Lung (tissue), 17 donors: ENCODE measurements at places on chromosomes 3 and 15.
A peak's percentile ranks its signal among the peaks of the same experiment; 100 is the strongest.

GRCh38 chr3:34408088-34408487 is 609.7 kb downstream of the PDCD6IP start:
- DNase-seq, result no peak

DNA sequence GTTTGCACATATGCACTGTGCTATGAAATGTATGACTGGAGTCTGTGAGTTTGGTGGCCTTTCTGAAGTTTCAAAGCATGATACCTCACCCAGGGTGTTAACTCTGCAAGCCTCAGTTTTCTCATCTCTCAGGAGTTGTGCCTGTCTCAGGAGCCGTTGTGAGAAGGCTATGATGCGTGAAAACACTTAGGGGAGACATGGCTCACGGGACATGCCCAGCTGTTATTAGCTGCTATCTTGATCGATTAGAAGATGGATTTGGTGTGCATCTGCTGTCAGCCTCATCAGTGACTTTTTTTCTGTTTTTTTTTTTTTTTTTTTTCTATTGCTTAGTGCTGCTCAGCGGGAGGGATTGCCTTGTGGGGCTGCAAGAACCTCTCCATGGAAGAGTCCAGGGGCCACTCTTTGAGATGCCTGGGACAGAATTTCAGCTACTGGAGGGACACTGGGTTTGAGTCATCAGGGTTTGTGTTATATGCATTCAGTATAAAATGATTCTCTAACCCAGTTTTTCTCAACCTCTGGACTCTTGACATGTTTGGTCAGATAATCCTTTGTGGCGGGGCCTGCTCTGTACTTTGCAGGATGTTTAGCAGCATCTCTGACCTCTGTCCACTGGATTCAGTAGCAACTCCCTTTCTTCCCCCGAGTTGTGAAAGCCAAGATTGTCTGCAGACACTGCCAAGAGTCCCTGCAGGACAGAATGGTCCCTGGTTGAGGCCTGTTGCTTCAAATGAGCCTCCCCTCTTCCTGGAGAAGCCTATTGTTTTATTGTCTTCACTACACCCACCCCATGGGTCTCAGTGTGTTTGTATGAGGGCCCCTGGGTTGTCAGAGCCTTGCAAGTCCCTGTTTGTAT is 181.4 kb downstream of the CACNA2D3 start:
- DNase-seq, result peak; percentile 37

DNA sequence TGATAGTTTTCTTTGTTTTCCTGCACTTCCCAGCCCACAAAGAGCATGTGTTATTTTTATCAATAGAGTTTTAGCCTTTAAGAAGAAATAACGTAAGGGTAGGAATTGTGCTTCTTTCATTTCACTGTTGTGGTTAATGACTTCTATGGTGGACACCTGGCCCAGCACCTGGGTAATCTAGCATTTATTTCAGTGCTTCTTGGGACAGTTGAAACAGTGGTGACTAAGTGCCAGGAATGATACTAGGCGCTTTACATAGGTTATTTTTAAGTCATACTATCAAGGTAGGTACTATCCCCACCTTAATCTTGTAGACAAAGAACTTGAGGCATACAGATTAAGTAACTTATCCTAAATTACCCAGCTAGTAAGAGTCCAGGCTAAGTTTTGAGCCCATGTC is 243.8 kb downstream of the SOX2 start:
- DNase-seq, result no peak

DNA sequence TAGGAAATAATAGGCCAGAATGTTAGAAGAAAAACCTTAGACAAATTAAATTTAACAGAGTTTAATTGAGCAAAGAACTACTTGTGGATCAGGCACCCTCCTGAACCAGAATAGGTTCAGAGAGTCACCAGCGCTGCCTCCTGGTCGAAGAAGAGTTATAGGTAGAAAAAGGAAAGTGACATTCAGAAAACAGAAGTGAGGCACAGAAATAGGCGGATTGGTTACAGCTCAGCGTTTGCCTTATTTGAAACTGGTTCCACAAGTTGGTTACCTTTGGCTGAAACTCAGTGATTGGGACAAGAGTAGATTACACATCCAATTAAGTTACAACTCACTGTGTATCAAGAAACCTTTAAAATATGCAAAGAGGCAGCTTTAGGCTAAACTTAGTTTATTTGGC is 4.4 kb downstream of the AADAC start:
- DNase-seq, result no peak

DNA sequence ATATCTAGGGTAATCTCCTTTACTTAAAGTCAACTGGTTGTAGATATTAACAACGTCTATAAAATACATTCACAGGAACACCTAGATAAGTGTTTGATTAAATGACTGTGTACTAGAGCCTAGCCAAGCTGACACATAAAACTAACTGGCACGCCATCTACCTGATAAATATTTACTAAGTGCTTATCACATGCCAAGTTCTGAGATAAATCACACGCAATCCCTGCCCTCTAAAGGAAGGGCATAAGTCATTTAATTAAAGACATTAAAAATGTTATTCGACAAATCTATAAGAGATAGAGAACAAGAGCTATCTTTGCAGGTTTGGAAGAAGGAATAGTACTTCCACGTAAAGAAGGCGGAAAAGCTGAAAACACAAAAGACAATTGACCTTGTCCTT is 11.1 kb upstream of the MB21D2 start:
- DNase-seq, result no peak

DNA sequence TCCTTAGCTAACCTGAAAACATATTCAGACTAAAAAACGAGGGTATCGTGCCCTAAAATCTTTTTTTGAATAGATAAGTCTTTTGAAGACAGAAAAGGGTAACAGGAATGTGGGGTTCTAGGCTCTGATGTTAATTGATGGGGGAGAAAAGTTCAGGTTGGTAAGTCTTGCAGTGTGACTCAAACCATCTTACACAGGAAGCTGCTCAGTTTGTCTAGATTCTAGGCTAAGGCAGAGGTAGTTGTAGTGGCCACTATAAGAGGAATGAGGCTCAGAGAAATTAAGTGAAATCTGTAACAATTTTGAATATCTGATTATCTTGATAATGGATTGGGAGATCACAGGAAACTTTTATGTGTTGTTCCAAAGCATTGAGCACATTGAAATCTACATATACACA is 267.9 kb downstream of the PDCD6IP start:
- no peak for DNase-seq

- no peak for DNase-seq
Measured at GRCh38 chr3:34131091-34131490, 332.7 kb downstream of the PDCD6IP start.

- DNase-seq, result no peak
Measured at GRCh38 chr3:101802179-101802578, 23.2 kb downstream of the NXPE3 start.

DNA sequence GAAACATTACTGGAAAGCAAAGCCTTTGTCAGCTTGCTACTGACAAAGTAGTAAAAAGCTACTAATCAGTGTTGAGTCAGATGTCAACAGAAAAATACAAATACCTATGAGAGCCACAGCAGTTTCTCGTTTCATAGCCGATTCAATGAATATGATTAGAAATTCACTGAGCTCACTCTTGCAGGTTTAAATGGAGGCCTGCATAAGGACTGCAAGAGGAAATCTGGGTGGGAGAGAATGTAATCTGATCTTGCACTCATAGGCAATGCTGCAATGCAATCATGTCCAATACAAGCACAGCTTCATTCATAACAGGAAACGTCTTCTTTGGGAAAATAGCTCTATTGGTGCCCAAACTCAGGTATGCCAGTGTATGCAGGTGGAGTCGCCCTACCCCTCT is 608.8 kb downstream of the ROBO2 start:
- DNase-seq, result no peak

DNA sequence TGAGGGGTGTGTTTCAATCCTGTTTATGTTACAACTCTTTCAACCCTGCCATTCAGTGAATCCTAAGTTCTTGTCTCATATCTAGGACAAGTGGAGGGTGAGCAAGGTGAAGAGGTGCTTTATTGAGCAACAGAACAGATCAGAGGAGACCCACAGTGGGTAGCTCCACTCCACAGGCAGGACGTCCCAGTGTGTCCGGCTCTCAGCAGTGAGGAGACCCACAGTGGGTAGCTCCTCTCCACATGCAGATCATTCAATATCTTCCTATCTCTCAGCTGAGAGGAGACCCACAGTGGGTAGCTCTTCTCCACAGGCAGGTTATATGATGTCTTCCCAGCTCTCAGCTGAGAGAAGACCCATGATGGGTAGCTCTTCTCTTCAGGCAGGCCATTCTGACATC is 556.7 kb downstream of the SI start:
- no peak for DNase-seq

GRCh38 chr15:68413363-68414205 is 18.4 kb downstream of the ITGA11 start:
- peak; percentile 56 for DNase-seq

DNA sequence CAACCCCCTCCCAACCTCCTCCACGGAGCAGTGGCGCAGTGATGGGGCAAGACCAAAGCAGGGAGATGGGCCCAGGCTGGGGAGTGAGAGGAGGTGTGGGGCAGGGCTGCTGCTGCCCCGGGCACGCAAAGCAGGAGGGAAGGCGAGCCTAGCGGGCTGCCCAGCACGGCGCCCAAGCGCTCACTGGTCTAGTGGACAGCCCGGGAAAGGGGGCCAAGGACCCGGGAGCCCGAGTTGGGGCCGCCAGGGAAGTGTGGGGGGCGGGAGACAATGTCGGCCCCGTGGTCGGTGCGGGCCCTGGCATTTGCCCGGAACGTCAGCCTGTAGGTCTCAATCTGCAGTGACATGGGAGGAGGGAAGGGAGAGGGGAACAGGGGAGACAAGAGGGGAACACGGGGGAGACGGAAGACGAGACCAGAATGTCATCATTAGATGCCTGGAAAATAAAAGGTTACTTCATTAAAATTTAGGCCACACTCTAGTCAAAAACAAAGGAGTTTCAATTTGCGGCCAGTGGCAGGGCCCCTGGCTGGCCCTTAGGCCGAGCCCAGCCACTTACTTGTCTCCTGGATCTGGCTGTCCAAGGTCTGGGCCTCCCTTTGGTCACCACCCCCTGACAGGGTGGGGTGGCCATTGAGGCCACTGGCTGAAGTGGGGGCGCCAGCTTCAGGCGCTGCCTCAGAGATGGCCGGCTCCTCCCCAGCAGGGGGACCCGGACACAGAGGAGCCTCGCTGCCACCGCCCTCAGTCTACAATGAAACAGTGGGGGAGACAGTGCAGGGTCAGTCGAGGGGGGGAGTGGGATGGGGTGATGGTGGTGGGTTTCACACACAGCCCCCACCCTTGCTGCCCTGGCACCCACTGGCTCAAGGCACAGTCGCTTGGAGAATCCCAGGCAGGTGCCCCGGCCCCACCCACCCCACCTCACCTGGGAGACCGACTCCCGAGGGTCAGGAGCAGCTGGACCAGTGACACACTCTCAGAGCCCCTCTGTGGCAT is 50.0 kb downstream of the DHX30 start:
- DNase-seq, result no peak

DNA sequence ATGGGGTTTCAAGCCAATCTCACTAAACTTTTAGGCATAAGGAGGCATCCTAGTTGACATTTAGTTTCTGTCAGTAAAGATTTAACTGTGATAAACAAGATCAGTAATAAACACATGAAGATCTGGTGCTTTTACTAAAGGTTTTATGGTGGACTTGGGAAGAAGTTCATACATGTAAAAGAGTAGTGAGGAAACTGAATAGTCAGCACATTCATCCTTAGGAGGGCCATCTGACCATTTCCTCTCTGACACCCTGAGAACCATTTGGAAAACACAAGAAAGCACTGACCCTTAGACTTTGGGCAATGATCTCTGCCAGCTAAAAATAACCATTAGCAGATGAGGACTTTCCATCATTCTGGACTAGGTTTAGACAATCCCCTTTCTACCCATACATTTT is 1040.9 kb downstream of the AGBL1 start:
- no peak for DNase-seq
